Nephron progenitor cell (in vitro differentiated cells): ENCODE measurements at places on chromosomes 1 and 21.

GRCh38 chr1:18703041-18703621, 72.5 kb downstream of the PAX7 start:
- DNase-seq: peak; percentile 59

DNA sequence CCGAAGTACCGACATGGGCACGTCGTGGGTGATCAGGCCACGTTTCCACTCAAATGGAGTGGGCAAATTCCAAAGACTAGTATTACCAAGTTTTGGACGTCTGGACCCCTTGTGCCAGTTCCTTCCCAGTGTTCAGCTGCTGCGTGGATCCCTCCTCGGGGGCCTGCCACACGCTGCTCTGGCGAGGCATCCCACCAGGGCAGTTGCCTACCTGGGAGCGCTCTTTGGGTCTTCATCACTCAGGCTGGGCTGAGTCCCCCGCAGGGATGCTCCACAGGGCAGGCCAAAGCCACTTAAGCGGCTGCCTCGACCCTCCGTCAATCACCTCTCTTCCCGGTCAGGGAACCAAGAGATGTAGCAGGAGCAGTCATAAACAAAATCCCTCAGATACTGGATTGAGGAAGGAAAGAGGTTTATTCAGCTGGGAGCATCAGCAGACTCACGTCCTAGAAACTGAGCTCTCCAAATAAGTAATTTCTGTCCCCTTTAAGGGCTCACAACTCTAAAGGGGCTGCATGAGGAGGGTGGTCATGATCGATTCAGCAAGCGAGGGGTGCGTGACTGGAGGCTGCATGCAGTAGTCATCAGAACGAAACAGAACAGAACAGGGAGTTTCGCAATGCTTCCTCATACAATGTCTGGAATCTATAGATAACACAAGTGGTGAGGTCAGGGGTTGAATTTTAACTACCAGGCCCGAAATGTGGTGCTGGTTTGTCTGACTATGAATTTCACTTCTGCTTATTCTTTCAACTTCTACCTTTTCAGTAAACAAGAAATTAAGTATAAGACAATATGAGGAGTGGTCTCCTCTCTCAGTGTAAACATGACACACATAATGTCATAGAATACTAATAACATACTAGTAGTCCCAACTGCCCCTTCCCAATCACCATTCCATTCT, 998.6 kb upstream of the NCAM2 start:
- no peak for DNase-seq

DNA sequence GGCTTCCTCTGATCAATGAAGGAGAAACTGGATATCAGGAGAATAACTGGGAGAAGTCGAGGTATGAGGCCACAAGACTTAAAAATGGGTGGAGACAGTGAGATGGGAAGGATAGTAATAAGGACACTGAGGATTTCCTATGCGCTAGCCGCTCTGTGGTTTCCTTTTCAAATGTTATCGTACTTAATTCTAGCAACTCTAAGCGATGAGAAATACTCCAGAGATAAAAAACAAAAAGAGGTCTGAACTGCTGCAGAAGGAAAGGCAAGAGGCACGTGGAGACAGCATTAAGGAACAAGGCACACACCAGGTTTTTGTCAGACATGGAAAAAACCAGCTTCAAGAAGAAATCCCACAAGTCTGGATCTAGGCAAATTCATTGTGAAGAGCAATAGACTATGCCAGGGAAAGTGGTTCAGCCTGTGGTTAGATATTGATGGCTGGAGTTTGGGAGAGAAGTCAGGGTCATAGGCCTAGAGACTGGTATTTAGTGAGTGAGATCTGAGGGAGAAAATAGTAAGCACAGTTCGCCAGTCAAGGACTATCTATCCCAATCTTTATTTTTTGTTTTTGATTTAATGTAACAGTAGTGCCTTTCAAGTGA, 5.3 kb downstream of the CLCA2 start:
- no peak for DNase-seq

GRCh38 chr1:229835226-229835625, 209.2 kb downstream of the URB2 start:
- DNase-seq: no peak

DNA sequence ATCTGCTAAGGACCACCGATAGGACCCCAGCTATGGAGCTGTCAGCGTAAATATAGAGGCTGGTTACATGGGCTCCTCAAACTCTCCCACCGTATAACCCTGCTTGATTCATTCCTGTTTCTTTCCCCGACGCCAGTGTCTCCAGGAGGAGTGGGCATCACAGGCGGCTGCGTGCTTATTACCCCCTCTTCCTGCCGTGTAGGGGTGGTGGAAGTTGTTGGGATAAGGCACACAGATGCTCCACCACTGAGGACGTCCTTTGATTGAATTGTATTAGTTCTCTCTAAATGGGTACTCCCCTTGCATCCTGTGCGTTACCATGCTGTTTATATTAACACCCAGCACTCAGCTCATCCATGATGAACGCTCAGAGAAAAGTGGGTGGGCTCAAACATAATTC, 104.6 kb downstream of the ZBTB18 start:
- no peak for DNase-seq

- no peak for DNase-seq
Measured at GRCh38 chr21:45108808-45109781, 34.7 kb downstream of the ADARB1 start.

DNA sequence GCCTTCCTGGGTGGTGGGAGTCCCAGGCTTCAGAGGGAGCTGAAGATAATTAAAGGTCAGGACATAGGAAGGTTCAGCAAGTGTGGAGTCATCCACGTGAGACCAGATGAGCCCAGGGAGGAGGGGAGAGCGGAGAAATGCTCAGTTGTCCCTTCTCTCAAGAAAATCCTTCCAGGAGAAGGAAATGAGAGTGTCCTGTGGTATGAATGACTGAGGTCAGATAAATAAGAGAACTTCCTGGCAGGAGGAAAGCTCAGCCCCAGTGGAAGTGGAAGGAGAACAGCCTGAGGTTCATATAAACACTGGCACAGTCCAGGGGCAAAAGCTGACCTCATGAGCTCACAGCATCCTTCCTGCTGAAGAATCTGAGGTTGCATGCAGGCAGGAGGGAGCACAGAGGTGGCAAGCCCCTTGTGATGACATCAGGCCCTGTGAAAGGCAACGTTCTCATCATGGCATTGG, 97.6 kb downstream of the NAV1 start:
- no peak for DNase-seq
